ENCODE measurements at places on chromosomes 6 and 20.

DNA sequence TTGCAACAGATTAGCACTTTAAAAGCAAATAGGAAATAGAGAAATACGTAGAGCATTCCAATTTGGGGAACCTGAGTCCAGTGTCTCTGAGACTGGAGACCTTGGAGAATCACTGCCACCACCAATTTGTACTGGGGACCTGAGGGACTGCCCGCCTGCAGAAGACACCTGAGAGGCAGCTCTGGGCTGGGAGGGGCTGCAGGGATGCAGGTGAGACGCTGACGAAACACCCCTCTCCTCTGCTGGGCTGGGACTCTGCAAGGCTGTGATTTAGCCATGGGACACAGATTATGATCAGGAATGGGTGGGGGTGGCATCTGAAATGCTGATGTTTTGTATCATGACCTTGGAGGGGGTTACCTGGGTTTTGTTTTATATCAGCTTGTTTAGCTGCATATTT lies 7.0 kb upstream of the APMAP start:
- no peak for DNase-seq

GRCh38 chr20:991850-992249 lies 10.3 kb downstream of the RSPO4 start:
- no peak for DNase-seq

DNA sequence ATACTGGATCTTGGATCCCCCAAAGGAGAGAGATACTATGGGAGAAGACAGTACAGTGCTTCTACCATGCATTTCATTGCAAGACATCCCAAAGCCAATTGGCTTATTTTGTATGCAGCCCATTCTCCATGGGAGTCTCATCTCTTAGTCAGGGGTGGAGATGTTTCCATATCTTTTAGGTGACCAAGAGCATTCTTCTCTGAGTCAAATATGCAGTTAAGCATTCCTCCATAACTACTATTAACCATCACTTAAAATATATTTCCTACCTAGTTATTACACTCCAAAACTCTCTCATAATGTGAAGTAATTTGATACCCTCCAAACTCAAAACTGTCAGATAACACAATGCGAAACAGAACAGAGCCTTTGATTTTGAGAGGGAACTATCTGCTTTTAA lies 542.6 kb downstream of the HDGFL1 start:
- DNase-seq = no peak

DNA sequence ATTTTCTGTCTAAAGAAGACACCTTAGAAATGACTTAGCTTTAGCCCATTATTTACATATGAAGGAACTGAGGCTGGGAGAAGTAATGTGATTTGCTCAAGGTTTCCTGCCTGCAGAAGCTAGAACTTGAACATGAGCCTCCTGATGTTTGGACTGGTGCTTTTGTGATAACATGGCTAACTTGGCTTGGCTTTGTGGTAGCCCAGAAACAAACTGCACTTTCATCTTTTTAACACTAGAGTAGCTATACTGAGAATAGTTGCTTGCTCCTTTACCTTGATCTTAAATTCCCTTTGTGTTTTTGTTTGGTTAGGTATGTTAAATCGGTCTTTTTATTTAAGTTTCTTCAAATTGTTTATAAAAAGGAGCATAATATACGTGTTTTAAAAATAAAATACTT lies 163.5 kb upstream of the MANEA start:
- DNase-seq = no peak

GRCh38 chr6:79776076-79776475 lies 144.9 kb downstream of the SH3BGRL2 start:
- DNase-seq = no peak

DNA sequence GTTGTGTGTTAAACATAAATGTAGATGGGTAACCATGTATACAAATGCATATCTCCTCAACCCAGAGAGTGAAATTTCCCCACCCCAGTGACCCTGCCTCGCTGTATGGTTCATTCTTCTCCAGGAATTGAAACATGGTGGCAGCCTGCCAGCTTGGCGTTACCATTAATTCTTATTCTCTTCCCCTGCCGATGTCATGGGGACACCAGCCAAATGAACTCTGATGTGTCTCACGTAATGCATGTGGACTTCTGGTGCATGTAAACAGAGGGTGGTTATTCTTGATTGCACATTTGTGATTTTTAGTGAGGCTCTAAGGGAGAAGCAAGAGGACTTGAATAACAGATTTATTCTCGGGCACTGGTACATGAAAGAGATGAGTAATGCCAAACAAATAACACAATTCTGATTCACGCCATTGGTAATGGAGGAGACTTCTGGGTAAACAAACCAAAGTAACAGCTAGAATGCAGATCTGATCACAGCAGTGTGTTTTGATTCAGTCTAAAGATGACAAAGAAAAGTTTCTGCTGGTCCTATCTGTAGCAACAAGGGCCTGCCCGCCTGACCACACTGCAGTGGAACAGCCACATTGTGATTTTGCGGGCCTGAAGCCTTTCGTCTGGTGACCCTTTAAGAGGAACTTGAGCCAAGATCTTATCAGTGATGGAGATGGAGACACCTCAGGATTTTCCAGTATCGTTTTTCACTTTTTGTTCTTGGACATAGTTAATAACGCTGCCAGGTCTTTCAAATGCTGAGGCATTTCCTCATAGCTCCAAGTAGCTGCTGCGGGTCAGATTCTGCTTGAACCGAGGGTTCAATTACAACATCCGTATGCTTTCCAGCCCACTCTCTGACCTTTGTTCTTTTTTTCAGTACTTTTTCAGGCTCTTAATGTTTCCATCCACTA lies 171.8 kb upstream of the AKAP12 start:
- no peak for DNase-seq

DNA sequence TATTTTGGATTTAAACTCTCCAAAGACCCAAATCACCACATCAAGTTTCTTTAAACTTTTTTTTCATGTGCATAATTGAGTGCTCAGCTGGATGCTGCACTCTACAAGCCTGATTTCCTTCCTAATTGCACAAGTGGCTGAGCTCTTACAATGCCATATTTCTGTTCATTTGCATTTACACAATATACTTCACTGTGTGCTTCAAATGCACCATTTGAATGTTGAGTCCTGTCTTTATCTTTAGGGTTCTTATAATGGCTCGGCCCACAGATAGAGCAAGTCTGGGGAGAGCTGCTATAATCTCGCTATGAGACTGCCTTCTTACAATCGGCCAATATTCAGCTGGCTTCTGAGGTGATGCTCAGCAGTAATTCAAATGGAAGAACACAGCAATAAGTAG lies 200.6 kb upstream of the MAP3K7 start:
- DNase-seq = no peak

GRCh38 chr20:12531626-12532025 lies 477.1 kb upstream of the SPTLC3 start:
- DNase-seq = no peak

GRCh38 chr6:53532061-53532797 lies 12.7 kb downstream of the GCLC start:
- no peak for DNase-seq

GRCh38 chr20:906703-907270 lies 9.3 kb downstream of the ANGPT4 start:
- no peak for DNase-seq

DNA sequence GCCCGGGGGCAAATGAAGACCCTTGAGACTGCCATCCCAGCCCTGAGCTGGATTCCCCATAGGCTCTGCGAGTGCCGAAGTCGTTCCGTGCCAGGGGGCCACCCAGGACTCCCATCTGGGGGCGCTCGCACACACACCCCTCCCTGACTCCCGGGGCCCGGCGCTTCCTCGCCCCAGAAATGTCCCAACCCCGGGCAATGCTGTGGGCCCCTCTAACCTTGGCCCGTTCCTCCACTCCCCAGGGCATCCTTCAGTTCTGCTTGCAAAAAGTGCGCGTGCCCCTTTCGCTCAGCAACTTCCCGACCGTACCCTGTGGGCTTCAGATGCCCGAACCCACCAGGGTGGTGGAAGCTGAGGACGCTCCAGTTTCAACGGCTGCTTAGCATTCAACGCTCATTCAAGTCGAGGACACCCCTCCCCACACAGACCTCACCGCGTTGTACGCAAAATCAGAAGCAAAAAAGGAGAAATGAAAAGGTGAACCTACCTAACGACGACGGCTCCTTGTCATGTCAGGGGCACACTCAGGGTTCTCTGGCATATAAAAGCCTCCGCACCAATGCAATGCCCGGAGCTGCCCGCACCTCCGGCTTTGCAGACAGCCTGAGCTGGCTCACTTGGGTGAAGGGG lies 25.3 kb downstream of the RIPOR2 start:
- DNase-seq = no peak

- no peak for DNase-seq
Measured at GRCh38 chr6:119799596-119800509, 450.3 kb upstream of the MAN1A1 start.

DNA sequence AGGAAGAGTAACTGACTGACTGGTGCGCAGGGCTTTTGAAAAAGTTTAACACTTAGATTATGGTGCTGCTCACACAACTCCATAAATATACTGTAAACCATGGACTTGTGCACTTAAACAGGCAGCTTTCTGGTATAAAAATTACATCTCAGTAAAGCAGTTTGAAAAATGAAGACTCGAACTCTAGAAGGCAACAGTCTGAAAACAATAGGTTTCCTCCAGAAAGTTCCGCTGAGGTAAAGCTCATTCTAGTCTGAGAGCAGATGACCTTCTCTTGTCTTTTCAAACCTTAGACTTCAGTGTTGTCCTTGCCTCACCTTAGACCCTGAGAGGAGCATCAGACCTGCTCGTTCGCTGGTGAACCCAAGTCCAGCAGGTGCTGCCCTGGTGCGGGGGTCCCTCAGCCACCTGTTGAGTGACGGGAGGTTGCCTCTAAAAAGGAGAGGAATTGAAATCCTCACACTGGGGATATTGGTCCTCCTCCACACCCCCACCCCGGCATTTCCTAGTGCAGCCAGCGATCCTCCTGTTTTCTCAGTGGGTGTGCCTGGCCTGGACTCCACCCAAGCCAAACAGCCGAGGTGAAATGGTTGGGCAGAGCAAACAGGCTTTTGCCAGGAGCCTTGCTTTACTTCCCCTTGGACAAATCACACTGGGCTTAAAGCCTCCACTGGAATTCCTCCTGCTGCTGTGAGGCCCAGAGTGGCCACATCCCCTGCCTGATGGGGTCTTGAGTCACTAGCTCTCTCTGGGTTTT lies 14.7 kb upstream of the PYGB start:
- no peak for DNase-seq

DNA sequence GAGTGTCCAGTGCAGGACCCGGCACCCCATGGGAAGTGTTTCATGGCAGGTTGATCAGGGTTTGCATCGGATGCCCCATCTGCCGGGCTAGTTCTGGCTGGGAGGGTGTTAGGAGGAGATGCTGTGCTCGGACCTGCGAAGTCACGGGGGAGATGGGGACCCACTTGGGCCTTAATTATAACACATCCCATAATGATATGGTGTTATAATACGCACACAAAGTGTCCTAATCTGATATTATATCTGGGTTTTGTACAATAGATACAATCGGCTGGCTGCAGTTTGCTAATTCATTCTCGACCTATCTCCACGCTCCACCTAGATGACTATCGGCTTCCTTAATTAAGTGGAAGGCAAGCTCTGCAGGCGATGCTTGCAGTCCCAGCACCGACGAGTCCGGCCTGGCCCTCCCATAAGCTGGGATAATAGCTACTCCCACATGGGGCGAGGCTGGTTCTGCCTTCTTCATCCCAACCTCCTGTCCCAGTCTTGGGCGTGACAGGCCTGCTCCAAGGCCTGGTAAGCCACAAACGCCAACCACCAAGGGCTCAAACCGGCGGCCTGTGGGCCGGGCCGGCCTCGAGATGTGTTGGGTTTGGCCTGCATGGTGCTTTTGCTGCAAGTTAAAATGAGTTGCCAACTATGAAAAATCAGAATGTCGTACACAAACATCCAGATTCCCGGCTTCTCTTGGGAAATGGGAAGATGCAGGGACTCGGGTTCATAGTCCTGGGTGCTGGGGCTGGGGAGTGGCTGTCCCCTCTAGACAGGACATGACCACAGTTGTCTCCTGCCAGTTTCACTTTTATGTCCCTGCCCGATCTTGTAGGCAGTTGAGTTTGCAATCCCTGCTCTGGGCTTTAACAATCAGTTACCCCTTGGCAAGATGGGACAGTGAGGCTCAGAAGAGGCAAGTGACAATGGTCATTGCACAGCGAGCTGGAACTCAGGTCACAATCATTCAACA lies 32.7 kb downstream of the CEBPB start:
- DNase-seq = no peak

- DNase-seq = no peak
Measured at GRCh38 chr6:10722570-10722819, 375 bp upstream of the TMEM14C start.

DNA sequence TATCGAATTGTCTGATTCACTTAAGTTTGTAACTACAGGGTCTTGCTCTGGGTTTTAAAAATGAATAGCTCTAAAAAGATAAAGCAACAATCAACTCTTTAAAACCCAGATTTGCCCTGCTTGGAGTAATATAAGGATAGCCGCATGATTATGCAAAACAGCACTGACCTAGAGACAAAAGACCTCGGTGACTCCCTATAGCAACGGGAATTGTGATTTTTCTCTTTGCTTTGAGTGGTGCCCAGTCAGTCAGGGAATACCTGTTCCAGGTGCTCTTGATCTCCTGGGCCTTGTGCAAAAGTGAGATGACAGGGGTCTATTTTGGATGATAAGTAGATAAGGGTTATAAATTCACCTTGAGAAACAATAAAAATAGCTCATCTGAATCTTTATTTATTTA lies 336.3 kb upstream of the NOX3 start:
- no peak for DNase-seq

GRCh38 chr6:127533011-127533410 lies 13.9 kb upstream of the MTCL3 start:
- no peak for DNase-seq

- DNase-seq = no peak
Measured at GRCh38 chr6:112488238-112488637, 141.1 kb downstream of the RFPL4B start.

DNA sequence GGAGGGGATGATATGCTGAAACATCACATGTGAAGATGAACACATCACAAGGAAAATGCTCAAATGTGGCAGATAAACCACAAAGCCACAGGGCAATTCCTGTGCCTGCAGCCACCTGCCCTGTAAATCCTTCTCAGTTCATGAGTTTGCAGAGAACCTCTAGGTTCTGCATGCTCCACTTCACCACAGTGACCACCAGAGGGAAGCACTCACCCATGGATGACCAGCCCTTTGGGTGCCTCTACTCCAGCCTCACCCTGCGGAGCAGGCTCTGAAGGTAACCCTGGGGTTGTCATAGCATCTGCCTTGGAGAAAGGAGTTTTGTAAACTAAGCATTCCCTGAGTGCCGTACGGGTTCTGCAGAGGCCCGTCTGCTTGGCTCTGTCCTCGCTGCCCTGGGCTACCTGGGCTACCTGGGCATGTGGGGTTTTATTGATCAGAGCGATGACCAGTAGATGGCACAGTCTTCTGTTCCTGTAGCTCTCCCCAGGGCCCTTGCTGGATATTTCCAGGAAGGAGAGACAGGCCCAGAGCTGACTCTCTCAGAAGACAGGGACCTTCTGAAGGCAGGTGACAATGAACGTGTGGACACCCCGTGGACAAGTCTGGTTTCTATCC lies 31.7 kb upstream of the CST1 start:
- DNase-seq = no peak

- DNase-seq = no peak
Measured at GRCh38 chr6:108501559-108501958, 59.2 kb upstream of the FOXO3 start.

Measured in stimulated activated CD4-positive, alpha-beta T cell treated with anti-CD3 and anti-CD28 coated beads, Interleukin-1b, Interleukin-23, amount 100 ng/mL, for 4 hours (primary cell).